ENCODE measurements at places on chromosomes 2 and 18.
A peak's percentile ranks its signal among the peaks of the same experiment; 100 is the strongest.

DNA sequence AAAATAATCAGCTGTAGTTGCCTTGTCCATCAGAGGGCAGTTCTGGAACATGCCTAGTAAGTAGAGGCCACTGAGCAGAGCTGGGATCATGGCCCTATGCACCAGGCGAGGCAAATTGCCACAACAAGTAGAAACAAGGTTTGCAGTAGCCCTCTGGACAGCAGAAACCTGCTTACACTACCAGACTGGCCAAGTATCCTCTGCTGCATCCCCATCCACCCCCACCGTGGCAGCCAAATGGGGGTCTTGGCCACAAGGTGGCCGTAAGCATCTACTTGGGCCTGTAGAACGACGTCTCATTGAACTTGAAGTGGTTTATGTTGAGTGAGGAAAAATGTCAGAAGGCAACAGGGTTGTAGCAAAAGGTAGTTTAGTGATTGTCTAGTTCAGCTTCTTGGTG lies 241.2 kb downstream of the ALPK2 start:
- no peak for DNase-seq

DNA sequence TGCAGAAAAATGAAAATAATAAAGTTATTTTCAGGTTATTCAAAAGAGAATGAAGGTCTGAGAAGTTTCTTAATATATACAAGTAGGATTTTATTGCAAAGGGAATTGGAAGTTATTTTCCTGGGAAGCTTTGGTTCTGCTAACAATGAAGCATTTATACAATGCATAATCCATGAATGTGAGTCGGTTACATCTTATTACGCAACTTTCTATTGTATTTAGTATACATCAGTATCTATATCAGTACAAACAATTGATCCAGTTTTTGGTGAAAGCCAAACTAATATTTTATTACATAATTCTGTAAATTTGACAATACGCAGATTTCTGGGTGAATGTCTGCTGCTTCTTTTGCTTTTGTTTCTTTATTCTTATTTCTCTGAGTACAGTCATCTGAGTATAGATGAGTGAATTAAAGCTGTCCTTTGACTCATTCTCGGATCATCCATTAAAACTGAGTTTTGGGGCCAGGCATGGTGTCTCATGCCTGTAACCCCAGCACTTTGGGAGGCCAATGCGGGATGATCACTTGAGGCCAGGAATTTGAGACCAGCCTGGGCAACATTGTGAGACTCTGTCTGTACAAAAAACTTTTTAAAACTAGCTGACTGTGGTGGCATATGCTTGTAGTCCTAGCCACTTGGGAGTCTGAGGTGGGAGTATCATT lies 108.5 kb downstream of the SOCS6 start:
- DNase-seq, result no peak

- no peak for DNase-seq
These were observed 18.3 kb upstream of the NEDD4L start for GRCh38 chr18:58025733-58026132.

- no peak for DNase-seq
These were observed 42.2 kb upstream of the TBR1 start for GRCh38 chr2:161373942-161374341.

- no peak for DNase-seq
These were observed 66.7 kb upstream of the SH3RF3 start for GRCh38 chr2:109062145-109062858.

- DNase-seq, result no peak
These were observed 191.7 kb upstream of the TWIST2 start for GRCh38 chr2:238655974-238656722.

DNA sequence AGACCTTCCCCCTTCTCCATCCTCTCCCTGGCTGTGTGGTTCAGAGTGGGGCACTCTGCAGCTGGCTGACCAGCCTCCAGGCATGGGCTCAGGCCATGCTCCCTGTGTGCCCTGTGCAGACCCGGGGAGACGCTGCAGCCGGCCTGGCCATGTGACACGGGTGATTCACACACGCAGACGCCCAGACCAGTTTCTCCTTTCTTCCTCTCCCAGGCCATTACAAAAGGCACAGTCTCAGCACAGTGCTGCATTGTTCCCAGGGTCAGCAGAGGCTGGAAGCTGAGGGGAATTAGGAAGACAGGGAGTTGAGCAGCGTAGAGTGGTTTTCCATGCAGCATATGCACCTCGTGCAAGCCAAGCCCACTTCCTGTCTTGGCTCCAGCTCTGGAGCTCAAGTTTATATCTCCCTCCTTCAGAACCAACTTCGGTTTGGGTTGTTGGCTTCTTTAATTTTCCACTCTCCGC lies 288.5 kb downstream of the TNS1 start:
- no peak for DNase-seq

- no peak for DNase-seq
These were observed 764.9 kb upstream of the FANCL start for GRCh38 chr2:59005836-59006615.

DNA sequence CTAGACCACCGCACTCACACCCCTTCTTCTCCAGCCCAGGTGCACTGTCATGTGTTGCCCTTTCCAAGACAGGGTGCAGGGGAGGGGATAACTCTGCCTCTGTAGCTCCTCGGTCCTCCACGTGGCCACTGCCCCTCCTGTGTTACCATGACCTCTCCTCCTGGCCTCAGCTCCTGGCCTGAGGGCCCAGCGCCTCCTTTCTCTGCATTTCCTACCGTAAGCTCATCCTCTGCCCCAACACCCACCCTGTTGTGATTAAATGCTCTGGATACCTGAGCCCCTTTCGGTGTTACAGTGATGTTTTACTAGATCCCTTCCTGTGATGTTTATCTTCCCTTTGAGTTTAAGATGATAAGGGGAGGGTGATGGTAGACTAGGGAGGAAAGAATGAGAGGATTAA lies 242.3 kb downstream of the PTPRM start:
- DNase-seq, result no peak

- no peak for DNase-seq
These were observed 11.6 kb downstream of the ATAD2B start for GRCh38 chr2:23915327-23915726.

GRCh38 chr2:44201648-44202165 lies 33.0 kb downstream of the PPM1B start:
- no peak for DNase-seq

- DNase-seq, result no peak
These were observed 113.1 kb downstream of the ICOS start for GRCh38 chr2:204049635-204050034.

DNA sequence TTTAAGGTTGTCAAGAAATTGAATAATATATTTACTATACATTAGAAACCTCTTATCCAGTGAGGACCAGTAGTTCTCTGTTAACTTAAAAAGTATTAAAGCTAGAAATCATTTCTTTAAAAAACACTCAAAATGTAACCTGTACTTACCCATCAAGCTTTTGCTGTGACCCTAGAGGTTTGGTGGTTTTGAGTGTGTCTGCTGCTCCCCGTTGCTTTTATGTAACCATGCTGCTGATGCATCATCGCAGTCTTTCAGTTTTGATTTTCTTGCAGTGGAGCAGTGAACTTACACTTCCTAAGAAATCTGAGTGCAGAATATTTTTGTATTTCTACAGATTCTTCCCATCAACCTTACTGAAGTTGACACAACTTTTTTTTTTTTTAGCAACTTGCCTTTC lies 34.2 kb downstream of the MRPS9 start:
- DNase-seq, result peak; percentile 12

GRCh38 chr2:26650713-26651469 lies 9.7 kb upstream of the CIB4 start:
- DNase-seq, result no peak

DNA sequence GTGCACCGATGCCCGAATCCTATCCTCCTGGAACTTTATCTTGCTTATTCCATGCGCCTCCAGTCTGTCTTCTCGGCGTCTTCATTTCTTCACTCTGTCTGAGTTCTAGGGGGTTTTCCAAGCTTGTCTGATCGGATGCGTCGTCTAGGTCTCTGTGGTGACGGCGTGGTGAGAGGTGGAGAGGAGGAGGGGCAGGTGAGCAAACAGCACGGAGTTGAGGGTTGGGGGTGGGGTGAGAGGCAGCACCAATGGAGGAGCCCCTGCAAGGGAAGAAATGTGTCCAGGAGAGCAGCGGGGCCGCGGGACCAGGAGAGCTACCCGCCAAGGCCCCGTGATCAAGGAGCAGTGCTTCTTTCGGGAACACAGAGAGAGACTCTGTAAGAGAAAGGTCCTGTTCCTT lies 131.3 kb upstream of the TWIST2 start:
- no peak for DNase-seq

DNA sequence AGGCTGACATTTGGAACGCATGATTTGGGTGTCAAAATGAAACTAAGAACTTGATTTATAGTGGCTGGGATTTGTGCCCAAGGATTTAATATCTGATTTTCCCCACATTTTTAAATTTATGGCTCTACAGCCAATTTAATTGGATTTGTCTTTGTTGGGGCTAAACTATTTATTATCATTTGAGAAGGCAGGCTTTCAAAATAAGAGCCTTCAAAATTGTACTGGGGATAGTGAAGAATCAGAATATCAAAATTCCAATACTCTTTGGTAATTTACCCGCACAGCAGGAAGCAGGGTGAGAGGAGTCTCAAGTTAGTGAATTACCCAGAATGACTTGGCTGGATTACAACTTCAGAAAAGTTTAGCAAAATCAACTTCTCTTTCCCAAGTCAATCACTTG lies 278.1 kb downstream of the LRATD1 start:
- no peak for DNase-seq

GRCh38 chr18:23970161-23971096 lies 44.1 kb upstream of the TTC39C start:
- peak; percentile 25 for DNase-seq

DNA sequence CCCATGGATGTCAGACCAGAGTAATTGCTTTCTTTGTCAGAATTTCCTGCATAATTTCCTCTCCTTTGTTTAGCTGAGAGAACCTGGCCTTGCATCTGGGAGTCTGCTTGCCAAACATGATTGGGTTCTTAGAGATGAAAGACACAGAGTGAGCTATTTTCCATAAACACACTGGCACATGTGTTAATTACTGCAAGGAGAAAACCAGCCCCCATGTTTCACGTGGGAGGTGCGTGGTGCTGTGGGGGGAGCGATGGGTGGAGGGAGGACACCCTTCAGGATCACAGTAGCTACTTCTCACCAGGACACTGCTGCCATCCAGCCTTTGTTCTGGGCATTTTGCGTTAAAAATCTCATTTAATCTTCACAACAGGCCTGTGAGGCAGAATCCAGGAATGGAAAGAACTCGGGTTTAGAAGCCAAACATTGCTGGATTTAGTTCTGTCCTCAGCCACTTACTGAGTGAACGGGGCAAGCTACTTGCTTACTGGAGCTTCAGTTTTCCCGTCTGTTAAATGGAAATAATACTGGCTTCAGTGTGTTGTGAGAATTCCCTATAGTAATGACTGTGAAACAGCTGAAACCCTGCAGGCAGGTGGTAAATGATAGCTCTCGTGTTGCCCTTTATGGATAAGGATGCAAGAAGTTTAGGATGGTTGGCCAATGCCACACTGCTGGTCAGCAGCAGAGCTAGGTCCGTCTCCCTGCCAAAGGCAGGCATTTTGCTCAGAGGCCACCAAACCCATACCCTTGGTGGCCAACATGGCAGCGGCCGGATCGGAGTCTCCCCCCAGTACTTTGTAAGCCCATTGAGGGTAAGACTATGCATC lies 100.1 kb upstream of the ASAP2 start:
- no peak for DNase-seq

DNA sequence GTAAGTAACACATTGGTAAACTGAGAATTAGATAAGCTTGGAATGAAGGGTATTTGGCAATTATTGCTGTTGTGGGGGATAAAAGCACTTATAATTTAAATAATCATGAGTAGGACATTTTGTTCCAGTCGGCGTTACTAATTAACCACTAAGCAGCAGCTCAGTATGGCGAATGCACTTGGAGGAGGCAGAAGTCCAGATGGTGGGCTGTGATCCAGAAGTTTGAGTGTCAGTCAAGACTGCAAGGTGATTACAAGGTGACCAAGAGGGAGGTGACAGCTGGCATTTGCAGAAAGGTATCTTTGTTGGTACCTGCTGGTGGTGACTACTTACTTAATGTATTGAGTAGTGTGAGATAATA lies 643.6 kb upstream of the FAM98A start:
- no peak for DNase-seq

DNA sequence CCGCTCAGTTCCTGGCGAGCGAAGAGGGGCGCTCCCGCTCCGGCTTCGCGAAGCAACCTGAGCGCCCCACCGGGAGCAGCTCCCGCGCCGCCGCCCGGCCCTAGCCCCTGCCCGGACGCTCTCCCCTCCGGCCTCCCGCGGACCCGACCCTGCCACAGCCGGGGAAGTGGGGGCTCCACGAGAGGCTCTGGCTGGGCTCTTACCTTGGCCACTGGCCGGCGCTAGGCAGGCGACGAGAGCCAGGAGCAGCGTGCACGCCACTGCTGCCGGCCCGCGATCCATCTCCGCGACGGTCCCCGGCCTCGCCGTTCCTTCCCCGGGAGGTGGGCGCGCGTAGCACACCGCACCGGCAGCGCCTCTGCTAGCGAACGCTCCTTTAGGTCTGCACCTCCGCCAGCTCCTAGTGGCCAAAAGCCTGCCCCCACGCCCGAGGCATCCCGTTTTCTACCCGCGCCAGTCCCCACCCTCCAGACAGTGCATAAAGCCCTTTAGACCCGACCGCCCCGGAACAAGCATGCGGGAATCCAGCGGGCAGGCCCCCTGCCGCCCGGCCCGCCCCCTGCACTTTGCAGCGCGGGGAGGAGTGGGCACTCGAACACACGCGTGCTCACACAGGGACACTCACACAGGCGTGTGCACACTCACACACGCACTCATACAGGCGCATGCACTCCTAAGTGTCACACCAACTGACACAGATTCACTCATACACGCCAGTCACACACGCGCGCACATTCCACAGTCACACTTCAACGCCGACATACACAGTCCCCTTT lies at the start of gene LRP2:
LRP2 (minus strand) TSS at position 417 of the 776 bp plus-strand sequence; CDS start at position 282, 135 bp downstream.
- DNase-seq, result no peak

GRCh38 chr2:43268066-43268953 lies 41.9 kb upstream of the ZFP36L2 start:
- no peak for DNase-seq

DNA sequence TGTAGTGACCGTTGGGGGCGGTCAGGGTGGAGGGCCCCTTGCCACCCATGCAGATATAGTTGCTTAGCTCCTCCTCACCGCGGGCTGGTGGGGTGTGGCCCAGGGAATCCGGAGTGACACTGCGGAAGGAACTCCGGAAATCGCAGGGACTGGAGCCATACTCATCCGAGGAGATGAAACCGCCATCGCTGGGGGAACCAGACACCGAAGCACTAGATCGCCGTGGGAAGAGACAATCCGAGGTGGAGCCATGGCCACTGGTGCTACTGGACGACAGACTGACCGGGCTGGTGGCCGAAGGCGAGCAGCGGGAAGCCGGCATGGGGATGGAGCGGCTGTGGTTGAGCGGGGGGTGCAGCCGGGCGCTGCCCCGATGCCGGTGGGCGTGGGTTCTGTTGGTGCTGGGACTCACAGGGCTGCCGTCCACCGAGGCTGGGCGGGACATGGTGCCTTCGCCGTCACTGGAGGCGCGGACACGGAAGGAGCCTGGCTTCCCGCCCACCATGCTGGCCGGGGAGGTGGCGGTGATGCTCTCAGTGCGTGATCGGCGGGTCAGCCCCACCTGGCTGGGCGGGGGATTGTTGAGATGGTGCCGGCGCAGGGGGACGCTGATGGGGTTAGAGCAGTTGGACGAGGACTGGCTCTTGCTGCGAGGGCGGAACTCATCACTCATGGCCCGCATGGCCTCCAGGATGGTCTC lies 2.2 kb downstream of the IRS1 start:
- no peak for DNase-seq

All from stimulated activated CD8-positive, alpha-beta memory T cell treated with anti-CD3 and anti-CD28 coated beads, Interleukin-15, amount 100 ng/mL, for 48 hours (primary cell).